Activated CD8-positive, alpha-beta memory T cell treated with anti-CD3 and anti-CD28 coated beads, Interleukin-2, amount 50 U/mL, for 48 hours (primary cell): ENCODE measurements at places on chromosomes 5 and 9.

DNA sequence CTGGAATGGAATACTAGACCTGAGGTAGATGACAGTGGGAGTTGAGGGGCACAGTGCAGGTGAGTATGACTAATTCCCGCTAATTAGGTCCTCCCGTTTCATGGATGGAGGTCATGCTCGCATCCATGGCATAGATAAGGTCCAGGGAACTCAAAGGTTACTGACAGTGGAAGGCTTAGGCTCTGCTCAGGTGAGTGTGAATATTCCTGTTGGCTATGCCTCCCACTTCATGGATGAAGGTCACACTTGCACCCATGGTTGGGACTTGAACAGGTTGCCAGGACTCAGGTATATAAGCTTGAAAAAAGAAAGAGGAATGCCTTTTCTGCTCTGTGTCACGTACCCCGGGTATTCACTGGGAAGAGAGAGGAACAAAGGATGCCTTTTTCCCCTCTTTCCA is 19.8 kb upstream of the UNC13B start:
- DNase-seq = no peak

DNA sequence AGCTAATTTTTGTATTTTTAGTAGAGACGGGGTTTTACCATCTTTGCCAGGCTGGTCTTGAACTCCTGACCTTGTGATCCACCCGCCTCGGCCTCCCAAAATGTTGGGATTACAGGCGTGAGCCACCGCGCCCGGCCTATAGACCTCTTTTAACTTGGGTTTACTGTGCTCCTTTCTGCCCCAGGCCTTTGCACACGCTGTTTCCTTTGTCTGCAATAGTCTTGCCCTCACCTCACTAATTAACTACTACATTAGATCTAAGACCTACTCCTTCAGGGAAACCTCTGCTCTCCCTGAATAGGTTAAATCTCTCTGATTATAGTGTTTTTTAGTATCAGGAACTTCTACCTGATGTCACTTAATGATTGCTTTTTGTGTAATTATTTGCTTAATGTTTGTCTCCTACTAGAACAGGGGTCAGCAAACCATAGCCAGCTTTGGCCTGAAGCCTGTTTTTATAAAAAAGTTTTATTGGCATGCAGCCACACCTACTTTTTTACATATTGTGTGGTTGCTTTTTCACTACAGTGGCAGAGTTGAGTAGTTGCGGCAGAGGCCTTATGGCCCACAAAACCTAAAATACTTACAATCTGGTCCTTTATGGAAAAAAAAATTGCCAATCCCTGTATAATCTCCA is 31.2 kb upstream of the TLE1 start:
- no peak for DNase-seq

- DNase-seq = no peak
These were observed 149.7 kb downstream of the FGF18 start for GRCh38 chr5:171569065-171569712.

- DNase-seq = no peak
These were observed 5.7 kb upstream of the ADRB2 start for GRCh38 chr5:148820461-148821395.

GRCh38 chr9:18173923-18174322 is 300.0 kb upstream of the ADAMTSL1 start:
- no peak for DNase-seq

GRCh38 chr9:26231391-26231790 is 553.1 kb upstream of the TUSC1 start:
- DNase-seq = no peak

- no peak for DNase-seq
These were observed 252.6 kb downstream of the MED10 start for GRCh38 chr5:6125781-6126180.

GRCh38 chr5:164013077-164013670 is 507.8 kb downstream of the MAT2B start:
- peak; percentile 54 for DNase-seq

GRCh38 chr5:124104821-124105220 is 592.8 kb downstream of the CSNK1G3 start:
- DNase-seq = no peak

- DNase-seq = no peak
These were observed 158.7 kb downstream of the NMUR2 start for GRCh38 chr5:152246401-152246800.

DNA sequence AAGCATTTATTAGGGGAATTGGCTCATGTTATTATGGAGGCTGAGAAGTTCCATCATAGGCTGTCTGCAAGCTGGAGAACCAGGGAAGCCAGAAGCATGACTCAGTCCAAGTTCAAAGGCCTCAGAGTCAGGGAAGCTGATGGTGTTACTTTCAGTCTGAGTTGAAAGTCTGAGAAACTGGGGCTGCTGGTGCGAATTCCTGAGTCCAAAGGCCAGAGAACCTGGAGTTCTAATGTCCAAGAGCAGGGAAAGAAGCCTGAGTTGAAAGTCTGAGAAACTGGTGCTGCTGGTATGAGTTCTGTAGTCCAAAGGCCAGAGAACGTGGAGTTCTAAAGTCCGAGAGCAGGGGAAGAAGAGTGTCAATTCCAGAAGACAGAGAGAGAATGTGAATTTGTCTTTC is 641.1 kb downstream of the ISL1 start:
- DNase-seq = no peak

DNA sequence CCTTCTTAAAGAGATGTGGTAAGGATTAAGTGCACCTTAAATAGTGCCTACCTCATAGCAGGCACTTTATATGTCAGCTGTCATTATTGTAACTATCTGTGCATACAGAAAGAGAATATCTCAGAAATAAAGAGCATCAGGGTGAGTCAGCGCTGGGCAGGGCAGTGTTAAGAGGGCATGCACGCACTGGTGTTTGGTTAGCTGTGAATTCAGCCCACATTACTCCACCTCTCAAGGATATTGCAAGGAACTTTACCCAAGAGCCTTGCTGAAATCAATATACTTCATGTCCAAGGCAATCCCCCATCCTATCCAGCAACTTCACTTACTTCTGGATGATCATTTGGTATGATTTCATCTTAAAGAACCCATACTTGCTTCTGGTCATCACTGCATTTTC is 300.9 kb downstream of the NTRK2 start:
- DNase-seq = no peak

GRCh38 chr9:114276908-114277821 is 45.7 kb upstream of the ORM1 start:
- DNase-seq = no peak

DNA sequence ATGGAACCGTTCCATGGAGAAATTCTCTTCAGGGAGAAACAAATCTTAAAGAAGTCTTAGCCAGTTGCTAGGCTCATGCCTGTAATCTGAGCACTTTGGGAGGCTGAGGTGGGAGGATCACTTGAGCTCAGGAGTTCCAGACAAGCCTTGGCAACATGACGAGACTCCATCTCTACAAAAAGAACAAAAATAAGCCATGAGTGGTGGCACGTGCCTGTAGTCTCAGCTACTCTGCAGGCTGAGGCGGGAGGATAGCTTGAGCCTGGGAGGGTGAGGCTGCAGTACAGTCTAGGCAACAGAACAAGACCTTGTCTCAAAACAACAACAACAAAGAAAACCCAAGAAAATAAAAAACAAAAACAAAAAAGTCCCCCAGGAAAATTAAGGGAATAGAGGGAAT is 8.2 kb downstream of the HSPB3 start:
- DNase-seq = no peak

DNA sequence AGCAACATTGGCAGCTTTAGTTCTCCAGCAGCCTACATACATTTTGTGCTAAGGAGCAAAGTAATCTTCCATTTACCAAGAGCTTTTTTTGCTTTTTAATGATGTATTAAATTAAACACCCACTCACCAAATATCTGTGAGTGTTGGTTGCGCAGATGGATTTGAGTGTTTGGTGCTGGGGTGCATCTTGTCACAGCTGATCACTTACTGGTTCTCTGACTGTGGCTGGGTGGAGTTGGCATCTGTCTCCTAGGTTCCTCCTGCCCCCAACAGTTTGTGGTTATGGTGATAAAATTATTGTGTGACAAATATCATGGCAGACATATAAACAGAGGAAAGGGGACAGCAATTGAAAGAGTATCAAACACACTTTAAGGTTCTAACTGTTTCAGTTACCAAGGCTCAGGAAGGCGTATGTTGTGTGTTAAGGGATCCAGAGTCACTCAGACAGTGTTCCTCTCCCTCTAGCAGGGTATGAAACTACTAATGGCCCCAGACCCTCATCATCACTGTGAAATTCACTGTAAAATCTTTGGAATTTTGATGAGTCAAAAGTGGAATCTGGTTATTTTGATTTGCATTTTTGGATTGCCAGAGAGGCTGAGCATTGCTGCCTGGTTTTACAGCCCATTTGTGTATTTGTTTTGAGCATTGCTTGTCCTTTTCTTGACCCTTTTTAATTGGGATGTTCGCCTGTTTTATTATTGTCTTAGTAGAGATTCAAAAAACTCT is 81.7 kb downstream of the PDE8B start:
- no peak for DNase-seq

DNA sequence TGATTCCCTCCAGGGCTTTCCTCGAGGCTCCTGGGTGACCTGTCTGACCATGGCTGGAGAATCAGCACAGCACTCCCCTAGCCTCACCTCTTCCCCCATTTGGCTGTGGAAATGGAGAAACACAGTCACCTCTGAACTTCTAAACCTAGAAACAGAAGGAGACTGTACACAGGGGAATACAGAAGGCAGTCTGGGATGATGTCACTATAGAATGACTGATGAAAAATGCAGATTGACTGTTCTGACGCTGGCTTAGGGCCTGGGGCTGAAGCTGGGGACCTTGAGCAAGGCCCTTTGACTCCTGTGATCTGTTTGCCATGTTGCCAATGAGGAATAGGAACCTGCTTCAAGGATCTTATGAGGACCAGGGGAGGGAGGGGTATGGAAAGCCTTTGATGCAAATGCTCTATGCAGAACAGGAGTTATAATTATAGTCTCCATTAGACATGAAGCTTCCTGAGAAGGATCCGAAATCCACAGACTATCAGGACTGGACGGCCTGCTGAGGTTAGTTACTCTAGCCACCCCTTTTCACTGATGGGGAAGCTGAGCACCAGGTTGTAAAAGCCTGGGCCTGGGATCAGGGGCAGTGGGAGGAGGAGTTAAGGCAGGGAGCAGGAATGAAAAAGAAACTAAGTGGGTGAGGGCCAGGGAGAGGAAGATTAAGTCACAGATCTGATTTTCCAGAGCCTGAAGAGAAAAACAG is 24.4 kb upstream of the ANXA6 start:
- peak; percentile 29 for DNase-seq

DNA sequence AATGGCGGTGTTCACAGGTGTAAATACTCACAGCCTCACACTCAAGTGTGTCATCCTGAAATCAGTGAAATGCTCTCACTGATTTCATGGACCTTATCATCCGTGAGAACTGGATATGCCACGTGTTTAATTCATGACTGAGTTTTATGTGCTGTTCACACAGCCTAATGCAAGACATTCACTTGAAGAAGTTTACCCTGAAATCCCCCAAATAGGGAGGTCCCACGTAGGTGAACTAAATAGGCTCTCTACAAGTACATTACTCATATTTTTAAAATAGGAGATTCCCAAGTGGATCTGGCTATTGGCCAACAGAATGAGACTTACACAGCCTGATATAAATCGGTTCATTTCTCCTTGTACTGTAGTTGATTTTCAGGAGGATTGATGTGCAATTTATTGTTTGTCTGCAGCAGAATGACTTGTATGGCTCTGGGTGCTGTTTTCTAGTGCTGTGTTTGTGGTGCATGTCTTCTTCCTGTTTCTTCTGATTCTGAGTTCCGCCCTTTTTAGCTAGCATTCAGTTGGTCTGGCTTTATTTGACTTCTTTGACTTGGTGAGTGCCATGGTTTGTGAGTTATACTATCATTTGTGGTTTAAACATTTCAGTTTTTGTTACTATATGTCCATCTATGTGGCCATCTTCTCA is 25.1 kb downstream of the TRIO start:
- no peak for DNase-seq

DNA sequence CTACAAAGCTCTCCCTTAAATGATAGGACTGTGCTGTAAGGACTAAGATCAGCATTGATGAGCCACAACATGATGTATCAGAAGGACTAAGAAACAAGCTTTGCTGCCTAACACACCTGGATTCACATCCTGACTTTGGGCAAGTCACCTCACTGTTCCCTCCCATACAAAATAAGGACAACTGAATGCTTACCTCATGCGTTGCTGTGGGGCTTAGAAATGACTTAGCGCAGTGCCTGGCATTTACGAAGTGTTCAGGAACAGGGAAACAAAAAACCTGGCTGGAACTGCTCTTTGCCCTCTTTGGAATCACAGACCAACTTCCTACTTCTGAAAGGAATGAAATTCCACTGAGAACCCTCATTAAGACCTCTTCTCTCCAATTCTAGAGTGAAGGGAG is 113.7 kb downstream of the BAAT start:
- no peak for DNase-seq

DNA sequence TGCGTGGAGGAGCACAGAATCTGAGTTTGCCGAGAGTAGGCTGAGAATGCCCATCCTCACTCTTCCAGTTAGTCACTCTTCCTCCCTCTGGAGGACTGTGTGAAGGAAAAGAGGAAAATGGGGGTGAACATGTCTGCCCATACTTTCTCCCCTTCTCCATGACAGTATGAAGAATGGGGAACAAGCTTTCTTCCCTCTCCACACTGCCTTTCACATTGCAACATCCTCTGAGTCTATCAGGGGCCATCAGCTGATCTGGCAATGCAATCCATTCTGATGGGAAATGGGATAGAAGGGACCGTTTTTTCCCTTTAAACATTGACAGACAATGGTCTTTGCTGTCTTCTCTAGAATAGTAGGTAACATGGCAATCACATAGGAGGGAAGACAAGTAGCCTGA is 56.8 kb downstream of the UGCG start:
- no peak for DNase-seq

GRCh38 chr9:129237164-129237611 is 59.1 kb upstream of the IER5L start:
- DNase-seq = peak; percentile 80

DNA sequence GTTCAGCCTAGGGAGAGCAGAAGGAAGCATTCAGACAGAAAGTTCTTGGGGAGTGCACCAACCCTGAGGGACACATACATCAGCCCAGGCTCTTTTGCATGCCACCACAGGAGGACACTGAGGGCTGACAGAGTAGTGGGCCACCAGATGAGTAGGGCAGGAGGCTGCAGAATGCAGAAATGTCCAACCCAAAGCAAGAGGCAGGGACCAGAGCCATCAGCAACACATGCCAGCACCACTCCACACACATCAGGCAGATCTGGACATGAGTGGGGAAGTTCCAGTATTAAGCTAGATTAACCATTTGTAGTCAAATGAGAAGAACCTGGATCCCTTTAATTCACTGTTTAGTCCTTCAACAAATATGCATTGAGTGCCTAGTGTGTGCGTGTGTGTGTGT is 35.7 kb upstream of the OTULINL start:
- no peak for DNase-seq
